ENCODE measurements at places on chromosomes 12 and 14.

DNA sequence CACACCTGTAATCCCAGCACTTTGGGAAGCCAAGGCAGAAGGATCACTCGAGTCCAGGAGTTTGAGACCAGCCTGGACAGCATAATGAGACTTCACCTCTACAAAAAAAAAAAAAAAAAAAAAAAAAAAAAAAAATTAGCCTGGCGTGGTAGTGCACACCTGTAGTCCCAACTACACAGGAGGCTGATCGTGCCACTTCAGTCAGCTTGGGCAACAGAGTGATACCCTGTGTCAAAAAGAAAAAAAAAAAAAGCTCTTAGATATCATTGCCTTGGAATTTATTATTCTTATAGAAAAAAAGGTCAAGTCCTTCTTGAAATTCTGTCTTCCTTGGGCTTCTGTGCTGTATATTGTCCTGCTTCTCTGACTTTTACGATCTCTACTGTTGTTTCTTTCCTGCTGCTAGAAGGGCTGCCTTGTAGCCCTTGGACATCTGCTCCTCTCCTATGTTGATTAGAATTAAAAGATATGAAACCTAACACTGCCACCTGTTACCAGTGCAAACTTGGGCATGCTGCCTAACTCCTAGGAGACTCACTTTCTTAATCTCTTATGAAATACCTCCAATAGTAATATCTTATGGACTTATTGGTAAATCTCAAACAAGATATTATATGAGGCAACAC, 5.7 kb downstream of the TMEM19 start:
- DNase-seq = no peak

GRCh38 chr12:54047160-54047963, 6.3 kb upstream of the HOXC4 start:
- no peak for DNase-seq

DNA sequence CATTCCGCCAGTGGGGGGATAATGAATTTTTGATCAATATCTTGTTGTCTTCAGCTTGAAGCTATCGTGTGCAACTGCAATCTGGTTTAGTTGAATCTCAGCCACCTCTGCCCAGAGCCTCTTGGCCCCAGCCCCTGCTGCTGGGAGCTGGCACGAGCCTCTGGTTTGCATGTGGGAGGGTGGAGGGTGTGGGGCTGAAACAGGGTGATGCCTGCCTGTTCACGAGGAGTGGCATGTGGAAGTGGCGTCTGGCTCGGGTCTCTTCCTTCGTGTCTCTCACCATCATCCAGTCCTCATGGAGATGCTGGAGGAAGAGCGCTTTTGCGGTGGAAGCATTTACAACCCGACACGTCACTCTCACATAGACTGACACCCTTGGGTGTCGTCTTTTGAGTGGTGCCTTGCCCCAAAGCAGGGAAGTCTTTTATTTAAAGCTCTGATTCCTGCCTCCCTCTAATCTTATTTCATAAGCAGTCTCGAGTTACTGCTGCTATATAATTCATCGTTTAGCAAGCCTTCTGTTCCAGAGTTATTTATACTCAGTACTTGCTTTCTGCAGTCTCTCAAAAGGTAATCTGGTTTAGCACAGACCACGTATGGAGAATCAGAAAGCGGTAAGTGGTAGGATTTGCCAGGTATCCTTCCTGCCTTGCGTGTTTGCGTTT, 64.5 kb downstream of the AACS start:
- DNase-seq = no peak

- no peak for DNase-seq
Observed at GRCh38 chr12:71536279-71536938, 96.8 kb downstream of the LGR5 start.

GRCh38 chr14:41642367-41642766, 35.7 kb downstream of the LRFN5 start:
- DNase-seq = no peak

- no peak for DNase-seq
Observed at GRCh38 chr12:19572920-19573558, 133.7 kb downstream of the AEBP2 start.

GRCh38 chr12:51219322-51219721, 1.5 kb upstream of the POU6F1 start:
- no peak for DNase-seq
